ENCODE measurements at places on chromosomes 7 and 10. TPM values are rescaled to one million over a fixed set of nuclear protein-coding genes. Genes with fewer than 3 reads are reported as not detected.

DNA sequence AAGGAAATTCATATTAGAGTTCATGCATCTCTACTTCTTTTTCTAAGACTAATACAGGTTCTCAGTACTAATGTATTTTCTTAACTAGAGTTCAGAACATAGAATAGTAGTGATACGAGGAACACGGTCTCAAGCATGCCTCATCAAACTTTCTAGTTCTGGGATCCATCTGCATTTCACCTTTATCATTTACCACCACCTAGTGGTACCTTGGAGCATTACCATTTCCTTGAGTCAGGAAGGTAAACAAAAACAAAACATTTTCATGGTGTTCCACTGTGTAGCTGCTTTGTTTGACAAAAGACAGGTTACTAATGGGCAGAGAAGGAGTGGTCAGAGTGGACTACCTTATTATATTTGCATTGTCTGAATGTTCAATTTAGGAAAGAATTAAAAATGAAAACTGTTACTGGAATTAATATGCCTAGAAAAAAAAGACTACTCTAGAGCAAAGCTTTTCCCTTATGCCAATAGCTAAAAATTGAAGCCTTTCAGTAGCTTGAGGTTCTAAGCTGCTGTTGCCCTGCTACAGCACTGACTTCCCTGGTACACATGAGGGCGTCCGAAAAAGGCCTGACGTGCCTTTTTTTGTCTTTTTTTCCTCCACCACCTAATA lies 44.5 kb downstream of the STARD3NL start:
- peaks cover 13% of the 10 kb centered on the region for H3K36me3 ChIP-seq
- no peaks in the 10 kb centered on the region for H3K4me1 ChIP-seq
- H3K27ac ChIP-seq: peak overlapping the region; percentile 48
- no peak overlapping the region for H3K4me3 ChIP-seq
- DNase-seq: peak; percentile 50

- peaks cover 2% of the 10 kb centered on the region for H3K36me3 ChIP-seq
- peaks cover 10% of the 10 kb centered on the region for H3K27me3 ChIP-seq
- H3K4me3 ChIP-seq: no peak overlapping the region
- no peak for DNase-seq
Measured at GRCh38 chr7:158541346-158542010, 46.1 kb downstream of the PTPRN2 start.

DNA sequence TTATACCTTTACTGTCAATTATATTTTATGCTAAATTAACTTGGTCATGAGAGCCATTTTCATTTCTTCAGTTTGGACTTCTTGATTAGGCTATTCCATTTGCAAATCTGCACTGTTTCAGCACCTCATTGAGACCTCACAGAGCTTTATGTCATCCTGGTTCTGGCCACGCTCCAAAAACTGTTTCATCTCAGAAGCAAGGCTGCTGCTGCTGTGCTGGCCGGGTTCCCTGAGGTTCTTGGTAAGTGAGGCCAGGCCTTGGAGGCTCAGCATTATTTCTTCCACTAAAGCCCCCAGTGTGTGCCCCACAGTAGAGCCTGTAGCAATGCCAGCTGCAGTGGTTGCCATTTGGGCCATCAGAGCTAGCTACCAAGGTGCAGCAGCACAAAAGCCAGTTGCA lies 7.8 kb upstream of the ZNF485 start:
- peaks cover 7% of the 10 kb centered on the region for H3K27me3 ChIP-seq
- H3K4me3 ChIP-seq: no peak overlapping the region
- peaks cover 23% of the 10 kb centered on the region for H3K4me1 ChIP-seq
- H3K36me3 ChIP-seq: peaks cover 4% of the 10 kb centered on the region

- no peak for DNase-seq
- no peak overlapping the region for H3K27ac ChIP-seq
- no peak overlapping the region for H3K4me3 ChIP-seq
- H3K4me1 ChIP-seq: no peaks in the 10 kb centered on the region
Measured at GRCh38 chr10:1489801-1490200, 247.5 kb downstream of the ADARB2 start.

DNA sequence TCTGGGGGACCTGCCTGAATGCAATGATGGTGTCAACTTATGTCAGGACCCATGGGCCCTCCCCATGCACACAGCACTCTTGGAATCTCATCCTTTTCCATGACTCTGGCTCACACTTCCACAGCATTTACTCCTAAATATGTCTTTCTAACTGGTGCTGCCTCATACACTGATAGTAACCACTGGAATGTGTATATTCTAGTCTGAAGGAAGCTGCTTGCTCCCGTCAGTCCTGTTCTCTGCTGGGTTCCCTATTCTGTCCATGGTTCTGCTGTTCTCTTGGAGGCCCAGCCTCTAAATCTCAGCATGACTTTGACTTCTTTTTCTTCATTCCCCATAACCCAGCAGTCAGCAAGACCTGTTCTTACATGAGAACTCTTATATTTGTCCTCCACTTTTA lies 1055.1 kb downstream of the KCNMA1 start:
- H3K27ac ChIP-seq: no peak overlapping the region
- no peak overlapping the region for H3K4me3 ChIP-seq
- peaks cover 2% of the 10 kb centered on the region for H3K27me3 ChIP-seq
- peak; percentile 11 for DNase-seq

GRCh38 chr7:30184791-30185487 lies 50.2 kb downstream of the MTURN start:
- H3K27ac ChIP-seq: no peak overlapping the region
- no peaks in the 10 kb centered on the region for H3K4me1 ChIP-seq
- no peak overlapping the region for H3K4me3 ChIP-seq
- H3K27me3 ChIP-seq: peaks cover 18% of the 10 kb centered on the region
- H3K36me3 ChIP-seq: no peaks in the 10 kb centered on the region

DNA sequence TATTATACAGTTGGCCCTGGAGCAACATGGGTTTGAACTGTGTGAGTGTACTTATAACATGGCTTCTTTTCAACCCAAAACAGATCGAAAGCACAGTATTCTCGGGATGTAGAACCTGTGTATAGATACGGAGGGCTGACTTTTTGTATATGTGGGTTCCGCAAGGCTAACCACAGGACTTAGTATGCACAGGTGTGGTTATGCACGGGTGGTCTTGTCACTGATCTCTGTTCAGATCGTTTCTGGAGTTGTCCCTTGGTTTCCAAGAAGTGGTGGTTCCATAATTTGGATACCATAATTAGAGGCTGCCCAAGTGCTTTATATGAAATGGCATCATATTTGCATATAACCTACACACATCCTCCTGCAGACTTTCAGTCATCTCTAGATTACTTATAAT lies 10.9 kb upstream of the BHLHA15 start:
- no peak for DNase-seq
- H3K36me3 ChIP-seq: no peaks in the 10 kb centered on the region
- H3K27ac ChIP-seq: no peak overlapping the region
- H3K4me3 ChIP-seq: no peak overlapping the region
- peaks cover 9% of the 10 kb centered on the region for H3K4me1 ChIP-seq
- no peaks in the 10 kb centered on the region for H3K27me3 ChIP-seq

DNA sequence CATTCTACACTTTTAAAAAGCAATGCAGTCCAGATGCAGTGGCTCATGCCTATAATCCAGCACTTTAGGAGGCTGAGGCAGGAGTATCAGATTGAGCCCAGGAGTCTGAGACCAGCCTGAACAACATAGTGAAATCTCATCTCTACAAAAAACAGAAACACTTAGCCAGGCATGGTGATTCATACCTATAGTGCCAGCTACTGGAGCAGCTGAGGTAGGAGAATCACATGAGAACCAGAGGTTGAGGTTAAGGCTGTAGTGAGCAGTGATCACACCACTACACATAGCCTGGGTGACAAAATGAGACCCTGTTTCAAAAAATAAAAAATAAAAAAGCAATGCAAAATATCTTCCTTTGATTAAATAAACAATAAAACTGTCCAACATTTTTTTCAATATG lies 205.2 kb downstream of the GRM8 start:
- no peaks in the 10 kb centered on the region for H3K27me3 ChIP-seq
- no peak for DNase-seq
- H3K27ac ChIP-seq: no peak overlapping the region

- H3K4me1 ChIP-seq: peaks cover 42% of the 10 kb centered on the region
- DNase-seq: peak; percentile 18
- H3K36me3 ChIP-seq: no peaks in the 10 kb centered on the region
- H3K4me3 ChIP-seq: no peak overlapping the region
- H3K27ac ChIP-seq: no peak overlapping the region
Measured at GRCh38 chr7:121449329-121449728, 53.2 kb upstream of the FAM3C start.

- no peaks in the 10 kb centered on the region for H3K4me1 ChIP-seq
- no peaks in the 10 kb centered on the region for H3K27me3 ChIP-seq
- no peak for DNase-seq
- no peak overlapping the region for H3K27ac ChIP-seq
- no peak overlapping the region for H3K4me3 ChIP-seq
Measured at GRCh38 chr7:34973400-34973760, 63.9 kb downstream of the DPY19L1 start.

- H3K4me3 ChIP-seq: no peak overlapping the region
- H3K4me1 ChIP-seq: no peaks in the 10 kb centered on the region
- DNase-seq: no peak
- H3K27me3 ChIP-seq: peaks cover 11% of the 10 kb centered on the region
- no peak overlapping the region for H3K27ac ChIP-seq
Measured at GRCh38 chr10:129941199-129942018, 22.7 kb downstream of the EBF3 start.

- H3K27ac ChIP-seq: no peak overlapping the region
- peaks cover 21% of the 10 kb centered on the region for H3K4me1 ChIP-seq
- no peak for DNase-seq
- H3K4me3 ChIP-seq: no peak overlapping the region
- peaks cover 14% of the 10 kb centered on the region for H3K27me3 ChIP-seq
- no peaks in the 10 kb centered on the region for H3K36me3 ChIP-seq
Measured at GRCh38 chr7:141706239-141707064, 1.7 kb upstream of the WEE2 start.

GRCh38 chr10:102397222-102398171 lies 2.0 kb downstream of the NFKB2 start:
- H3K4me1 ChIP-seq: peaks cover 46% of the 10 kb centered on the region
- H3K36me3 ChIP-seq: no peaks in the 10 kb centered on the region
- H3K4me3 ChIP-seq: no peak overlapping the region
- H3K27me3 ChIP-seq: peaks cover 2% of the 10 kb centered on the region
- no peak overlapping the region for H3K27ac ChIP-seq

DNA sequence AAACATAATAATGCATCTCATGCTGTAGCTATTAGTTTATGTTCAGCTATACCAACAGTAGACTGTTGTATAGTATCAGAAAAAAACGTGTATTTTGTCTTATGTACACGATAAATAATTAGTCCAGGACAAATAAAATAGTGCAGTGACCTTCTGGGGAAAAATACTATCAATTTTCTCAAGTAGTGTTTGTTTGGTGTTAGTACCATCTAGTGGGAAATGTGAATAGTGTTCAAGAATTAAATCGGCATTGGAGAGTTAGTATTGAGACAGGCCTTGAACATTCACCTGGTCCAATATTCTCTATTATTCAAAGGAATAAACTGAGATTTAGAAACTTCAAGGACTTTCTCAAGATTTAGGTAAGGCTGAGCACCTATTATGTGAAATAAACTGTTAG lies 21.7 kb upstream of the OR2A5 start:
- peaks cover 1% of the 10 kb centered on the region for H3K27me3 ChIP-seq
- no peaks in the 10 kb centered on the region for H3K4me1 ChIP-seq
- H3K4me3 ChIP-seq: no peak overlapping the region
- H3K36me3 ChIP-seq: no peaks in the 10 kb centered on the region
- DNase-seq: peak; percentile 52

DNA sequence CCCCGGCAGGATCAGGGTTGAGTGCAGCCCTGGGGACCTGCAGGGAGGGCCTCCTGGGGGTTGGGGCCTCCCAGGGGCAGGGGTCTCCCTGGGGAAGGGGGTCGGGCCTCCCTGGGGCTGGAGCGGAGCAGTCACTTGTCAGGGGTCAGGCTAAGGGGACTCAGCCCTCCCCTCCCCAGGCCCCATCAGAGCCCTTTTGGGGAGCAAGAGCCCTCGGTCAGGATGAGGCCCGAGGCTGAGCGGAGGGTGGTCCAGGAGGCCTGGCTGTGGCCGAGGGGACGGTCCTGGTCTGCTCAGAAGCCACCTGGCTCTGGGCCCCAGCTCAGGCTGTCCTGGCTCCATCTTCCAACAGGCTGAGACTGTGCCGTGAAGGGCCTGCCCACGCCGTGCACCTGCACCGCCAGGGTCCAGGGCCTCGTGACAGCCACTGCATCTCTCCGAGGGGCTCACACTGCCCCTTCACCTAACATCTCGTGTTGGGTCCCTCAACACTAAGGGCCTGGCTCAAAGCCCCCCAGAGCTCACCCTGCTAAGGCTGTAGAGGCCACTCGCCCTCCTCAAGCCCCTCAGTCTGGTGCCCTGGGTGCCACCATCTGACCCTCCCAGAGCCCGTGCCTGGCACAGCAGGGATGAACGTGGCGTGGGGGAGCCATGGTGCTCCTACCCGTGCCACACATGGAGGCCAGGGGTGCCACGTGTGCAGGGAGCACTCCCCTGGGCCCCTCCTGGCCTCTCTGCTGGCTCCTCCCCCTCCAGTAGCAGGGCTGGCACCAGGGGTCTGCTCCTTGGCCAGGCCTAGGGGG lies 12.9 kb downstream of the BHLHA15 start:
- H3K27me3 ChIP-seq: no peaks in the 10 kb centered on the region
- H3K36me3 ChIP-seq: peaks cover 9% of the 10 kb centered on the region
- no peak overlapping the region for H3K27ac ChIP-seq
- no peak for DNase-seq
- H3K4me1 ChIP-seq: peaks cover 6% of the 10 kb centered on the region

GRCh38 chr7:31251441-31251840 lies 89.1 kb downstream of the NEUROD6 start:
- no peak overlapping the region for H3K27ac ChIP-seq
- H3K4me1 ChIP-seq: no peaks in the 10 kb centered on the region
- DNase-seq: no peak
- H3K27me3 ChIP-seq: no peaks in the 10 kb centered on the region
- no peaks in the 10 kb centered on the region for H3K36me3 ChIP-seq

DNA sequence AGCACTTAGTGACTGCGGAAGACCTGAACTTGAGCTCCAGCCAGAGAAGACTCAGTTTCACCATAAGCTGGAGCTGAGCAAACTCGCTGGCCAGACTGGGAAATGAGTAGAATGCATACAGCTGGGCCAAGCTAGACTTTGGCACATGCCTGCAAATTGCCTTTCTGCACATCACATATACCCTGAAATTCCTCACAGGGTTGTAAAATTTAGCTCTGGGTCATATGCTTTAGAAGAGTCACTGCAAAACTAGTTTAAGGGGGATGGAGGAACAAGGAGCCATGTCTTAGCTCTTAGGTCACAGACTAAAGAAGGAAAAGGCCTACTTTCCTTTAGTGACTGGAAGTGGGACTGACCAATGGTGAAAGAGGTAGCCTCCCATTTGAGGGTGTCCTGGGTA lies 67.6 kb downstream of the PPP1R3C start:
- H3K4me3 ChIP-seq: no peak overlapping the region
- DNase-seq: no peak
- H3K4me1 ChIP-seq: peaks cover 36% of the 10 kb centered on the region

AKR1C4 gene
- not detected for total RNA-seq

ABCB4 gene
- 0.06 TPM for total RNA-seq

PNLIPRP1 gene
- not detected for total RNA-seq

TBXAS1 gene
- total RNA-seq: not detected

PROSER2 gene
- 1.9 TPM for total RNA-seq

UFSP1 gene
- total RNA-seq: 5.2 TPM

NUTM2E gene
- not detected for total RNA-seq

PAX4 gene
- not detected for total RNA-seq

LIPK gene
- total RNA-seq: not detected

OR2A42 gene
- not detected for total RNA-seq

SPDYE16 gene
- not detected for total RNA-seq

GIMAP7 gene
- total RNA-seq: not detected

Data from HFFc6 (cell line).